Activated naive CD8-positive, alpha-beta T cell treated with anti-CD3 and anti-CD28 coated beads, Interleukin-2, amount 50 U/mL, for 16 hours (primary cell): ENCODE measurements at places on chromosomes 7 and 10.

- DNase-seq: no peak
Measured at GRCh38 chr7:12013983-12014382, 182.0 kb upstream of the THSD7A start.

DNA sequence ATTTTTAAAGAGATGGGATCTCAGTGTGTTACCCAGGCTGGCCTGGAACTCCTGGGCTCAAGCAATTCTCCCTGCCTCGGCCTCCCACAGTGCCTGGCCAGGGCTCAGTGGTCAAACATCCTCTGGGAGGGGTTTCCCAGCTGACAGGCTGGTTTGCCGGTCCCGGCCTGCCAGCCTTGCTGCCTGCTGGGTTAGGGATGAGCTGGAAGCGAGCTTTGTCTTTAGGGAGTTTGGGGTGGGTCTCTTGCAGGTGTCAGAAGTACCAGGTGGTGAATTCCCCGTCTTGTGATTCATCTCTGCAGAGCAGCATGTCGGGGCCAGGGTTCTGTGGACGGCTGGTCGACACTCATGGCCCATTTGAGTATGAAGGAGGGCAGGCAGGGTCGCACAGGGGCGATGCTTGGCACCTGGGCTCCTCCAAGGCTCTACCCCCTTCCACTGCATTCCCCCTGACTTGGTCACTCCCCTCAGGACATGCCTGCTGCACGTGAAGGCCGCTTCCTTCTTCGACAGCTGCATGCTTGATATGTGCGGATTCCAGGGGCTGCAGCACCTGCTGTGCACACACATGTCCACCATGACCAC is 30.3 kb downstream of the ZAN start:
- DNase-seq: no peak

GRCh38 chr10:98312822-98313221 is 44.8 kb upstream of the LOXL4 start:
- DNase-seq: no peak

GRCh38 chr10:128483216-128483615 is 357.0 kb upstream of the MKI67 start:
- no peak for DNase-seq

DNA sequence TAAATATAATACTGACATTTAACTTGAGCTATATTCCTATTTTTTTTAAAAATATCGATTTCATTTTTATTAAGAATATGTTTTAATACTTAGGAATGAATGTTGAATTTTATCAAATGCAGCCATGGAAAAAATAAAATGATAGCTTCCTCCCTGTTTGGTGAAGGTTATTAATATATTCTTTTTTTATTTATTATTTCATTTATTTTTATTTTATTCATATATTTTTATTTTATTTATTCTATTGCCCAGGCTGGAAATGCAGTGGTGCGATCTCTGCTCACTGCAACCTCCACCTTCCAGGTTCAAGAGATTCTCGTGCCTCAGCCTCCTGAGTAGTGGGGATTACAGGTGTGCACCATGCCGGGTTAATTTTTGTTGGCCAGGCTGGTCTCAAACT is 160.2 kb downstream of the PKD1L1 start:
- DNase-seq: no peak

DNA sequence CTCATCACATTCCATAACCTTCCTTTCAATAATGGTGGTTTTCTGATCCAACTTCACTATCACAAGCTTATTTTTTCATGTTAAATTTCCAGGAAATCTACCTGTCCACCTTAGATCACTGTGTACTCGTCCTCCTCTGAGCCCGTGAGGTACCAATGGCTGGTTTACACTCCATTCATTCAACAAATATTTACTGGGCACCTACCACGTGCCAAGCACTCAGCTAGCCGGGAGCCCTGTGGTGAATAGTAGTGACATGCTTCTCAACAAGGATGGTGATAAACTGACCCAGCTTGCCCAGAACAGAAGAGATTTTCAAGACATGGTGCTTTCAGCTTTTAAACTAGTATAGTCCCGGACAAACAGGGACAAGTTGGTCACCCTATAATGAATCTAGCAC is 98.2 kb downstream of the FAM204A start:
- no peak for DNase-seq

DNA sequence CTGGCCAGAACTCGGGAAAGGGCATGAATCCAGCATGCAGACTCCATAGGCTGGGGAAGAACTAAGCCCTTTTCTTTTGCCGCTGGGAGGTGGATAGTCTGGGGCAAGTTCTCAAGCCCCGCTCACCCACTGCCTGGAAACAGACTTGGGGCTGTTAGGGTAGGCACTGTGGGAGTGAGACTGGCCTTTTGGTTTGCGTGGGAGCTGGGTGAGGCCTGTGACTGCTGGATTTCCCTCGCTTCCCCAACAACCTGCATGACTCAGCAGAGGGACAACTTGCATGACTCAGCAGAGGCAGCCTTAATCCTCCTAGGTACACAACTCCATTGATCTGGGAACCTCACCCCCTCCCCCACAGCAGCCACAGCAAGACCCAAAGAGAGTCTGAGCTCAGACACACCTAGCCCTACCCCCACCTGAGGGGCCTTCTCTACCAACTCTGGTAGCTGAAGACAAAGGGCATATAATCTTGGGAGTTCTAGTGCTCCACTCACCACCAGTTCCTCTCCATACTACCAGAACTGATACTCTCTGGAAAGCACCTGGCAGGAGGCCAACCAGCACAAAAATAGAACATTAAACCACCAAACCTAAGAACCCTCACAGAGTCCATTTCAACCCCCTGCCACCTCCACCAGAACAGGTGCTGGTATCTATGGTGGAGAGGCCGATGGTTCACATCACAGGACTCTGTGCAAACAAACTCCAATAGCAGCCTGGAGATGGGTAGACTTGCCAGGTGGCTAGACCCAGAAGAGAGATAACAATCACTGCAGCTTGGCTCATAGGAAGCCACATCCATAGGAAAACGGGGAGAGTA is 81.4 kb upstream of the LAMB4 start:
- DNase-seq: no peak

DNA sequence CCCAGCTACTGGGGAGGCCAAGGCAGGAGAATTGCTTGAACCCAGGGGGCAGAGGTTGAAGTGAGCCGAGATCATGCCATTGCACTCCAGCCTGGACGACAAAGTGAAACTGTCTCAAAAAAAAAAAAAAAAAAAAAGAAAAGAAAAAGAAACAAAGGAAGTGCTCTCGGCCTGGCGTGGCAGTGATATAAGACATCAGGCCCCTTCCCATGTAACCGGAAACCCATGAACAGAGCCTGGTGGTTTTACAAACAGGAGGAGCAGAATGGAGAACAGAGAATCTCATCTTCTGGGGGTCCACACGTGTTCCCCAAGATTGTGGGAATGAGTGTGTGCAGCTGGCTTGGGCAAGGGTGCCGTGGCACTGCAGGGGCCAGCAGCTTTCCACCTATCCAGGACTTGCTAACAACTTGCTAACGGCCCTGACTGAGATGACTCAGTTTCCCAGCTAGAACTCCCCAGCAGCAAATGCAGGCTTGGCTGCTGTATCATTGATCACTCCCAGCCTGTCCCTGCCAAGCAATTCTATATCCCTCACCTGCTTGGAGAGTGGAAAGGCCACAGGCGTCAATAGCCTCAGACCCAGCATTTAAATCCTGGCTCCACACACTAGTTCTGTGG is 103.0 kb downstream of the COL26A1 start:
- no peak for DNase-seq

DNA sequence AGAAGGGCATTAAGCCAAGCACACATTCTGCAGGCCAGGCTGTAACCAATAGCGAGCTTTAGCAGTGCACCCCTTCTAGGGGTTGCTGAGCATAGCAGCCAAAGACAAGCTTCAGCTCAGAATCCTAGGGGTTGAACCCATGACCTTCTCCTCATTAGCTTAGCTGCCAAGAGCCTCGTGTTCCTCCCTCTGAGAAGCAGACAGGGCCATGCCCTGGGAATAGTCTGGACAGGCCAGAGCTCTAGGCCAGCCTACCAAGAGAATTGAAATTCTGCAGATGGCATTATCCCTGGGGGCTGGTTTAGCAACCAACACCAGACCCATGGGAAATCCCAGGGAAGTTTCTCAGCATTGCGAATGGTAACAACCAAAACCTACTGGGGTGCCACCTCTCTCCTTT is 77.2 kb downstream of the PLXNA4 start:
- DNase-seq: no peak

DNA sequence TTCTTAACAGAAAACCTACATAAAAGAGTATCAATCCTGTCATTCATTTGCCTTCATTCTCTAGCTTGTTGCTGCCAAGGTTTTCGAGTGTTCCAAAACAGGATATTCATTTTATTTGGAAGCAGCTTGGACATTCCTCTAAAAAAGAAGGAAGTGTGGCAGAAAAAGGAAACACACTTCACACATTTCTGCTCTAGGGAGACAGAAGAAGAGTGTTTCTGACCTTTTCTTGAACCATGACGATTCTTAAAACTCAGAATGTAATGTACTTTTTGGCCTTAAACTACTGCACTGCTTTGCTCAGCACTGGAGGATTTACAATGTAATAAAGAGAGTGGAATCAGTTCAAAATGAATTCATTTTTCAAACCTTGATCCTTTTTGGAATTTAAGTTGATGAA is 81.3 kb downstream of the SEMA3A start:
- no peak for DNase-seq

- DNase-seq: no peak
Measured at GRCh38 chr7:71843676-71844075, 568.5 kb downstream of the CALN1 start.

- DNase-seq: no peak
Measured at GRCh38 chr7:41219276-41219675, 483.6 kb downstream of the INHBA start.

- no peak for DNase-seq
Measured at GRCh38 chr7:29806208-29806994, at the start of gene WIPF3. WIPF3 (plus strand) TSS chr7:29806508; CDS start chr7:29834725, 28,217 bp downstream.

DNA sequence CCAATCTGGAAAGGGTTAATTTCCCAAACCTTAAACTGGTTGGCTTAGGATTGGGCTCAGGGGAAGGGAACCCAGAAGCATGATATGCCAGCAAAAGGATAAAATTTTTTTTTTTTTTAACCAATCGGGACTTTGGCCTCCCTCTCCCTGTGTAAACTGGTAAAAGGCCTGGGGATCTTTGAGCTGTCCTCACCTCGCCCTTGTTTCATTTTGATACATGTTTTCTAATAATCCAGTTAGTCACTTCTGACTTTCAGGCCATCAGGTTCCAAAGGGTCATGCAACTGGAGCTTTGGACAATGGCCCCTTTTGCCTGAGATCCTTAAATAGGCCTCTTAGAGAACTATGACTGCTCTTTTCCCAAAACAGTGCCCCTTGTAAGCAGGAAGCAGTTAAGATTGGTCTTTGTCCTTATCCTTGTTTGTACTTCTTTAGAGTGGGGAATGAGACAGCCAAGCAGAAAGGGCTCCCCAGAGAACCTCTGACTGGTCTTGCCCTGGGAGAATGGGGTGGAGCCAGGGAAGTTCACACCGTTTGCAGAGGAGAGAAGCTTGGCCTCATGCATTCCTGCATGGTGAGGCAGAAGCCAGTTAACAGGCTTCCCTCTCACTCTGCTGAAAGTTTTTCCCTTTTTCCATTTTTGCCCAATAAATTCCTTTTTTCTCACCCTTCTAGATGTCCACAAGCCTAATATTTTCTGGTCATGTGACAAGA is 424.2 kb upstream of the CNTNAP2 start:
- DNase-seq: no peak

DNA sequence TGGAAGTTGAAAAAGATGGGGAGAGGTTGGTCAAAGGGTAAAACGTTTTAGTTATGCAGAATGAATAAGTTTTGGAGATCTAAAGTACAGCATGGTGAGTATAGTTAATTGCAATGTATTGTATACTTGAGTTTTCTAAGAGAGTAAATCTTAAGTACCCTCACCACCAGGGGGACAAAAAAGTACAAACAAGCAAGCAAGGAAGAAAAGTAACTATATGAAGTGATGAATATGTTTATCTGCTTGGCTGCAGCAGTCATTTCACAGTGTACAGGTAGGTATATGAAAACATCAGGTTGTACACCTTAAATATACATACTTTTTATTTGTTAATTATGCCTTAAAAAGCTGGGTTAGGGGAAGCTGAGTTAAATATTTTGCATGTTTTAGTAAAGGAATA is 157.3 kb downstream of the PCLO start:
- no peak for DNase-seq

DNA sequence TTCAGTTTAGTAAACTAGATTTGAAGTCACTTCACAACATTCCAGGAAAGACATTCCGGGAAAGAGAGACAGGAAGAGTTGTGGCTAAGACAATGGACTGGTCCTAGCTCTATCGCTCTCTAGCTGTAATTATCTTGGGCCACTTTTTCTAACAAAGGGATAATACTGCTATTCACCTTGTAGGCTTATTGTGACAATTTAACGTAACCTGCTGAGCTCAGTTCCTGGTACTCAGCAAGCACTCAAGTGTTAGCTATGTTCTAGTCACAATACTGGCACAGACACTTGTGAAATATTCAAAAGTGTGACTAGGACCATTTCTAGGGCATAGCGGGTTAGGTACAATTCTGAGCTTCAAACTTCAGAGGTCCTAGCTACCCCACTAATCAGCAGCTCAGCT is 12.0 kb upstream of the NRCAM start:
- no peak for DNase-seq

DNA sequence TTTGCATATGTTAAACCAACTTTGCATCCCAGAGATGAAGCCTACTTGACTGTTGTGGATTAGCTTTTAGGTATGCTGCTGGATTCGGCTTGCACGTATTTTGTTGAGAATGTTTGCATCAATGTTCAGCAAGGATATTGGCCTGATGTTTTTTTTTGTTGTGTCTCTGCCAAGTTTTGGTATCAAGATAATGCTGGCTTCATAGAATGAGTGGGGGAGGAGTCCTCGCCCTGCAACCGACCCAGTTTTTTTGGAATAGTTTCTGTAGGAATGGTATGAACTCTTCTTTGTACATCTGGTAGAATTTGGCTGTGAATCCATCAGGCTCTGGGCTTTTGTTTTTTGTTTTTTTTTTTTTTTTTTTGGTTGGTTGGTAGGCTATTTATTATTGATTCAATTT is 147.9 kb downstream of the AHR start:
- DNase-seq: no peak

GRCh38 chr7:129471402-129471827 is 30.9 kb upstream of the SMKR1 start:
- DNase-seq: no peak

DNA sequence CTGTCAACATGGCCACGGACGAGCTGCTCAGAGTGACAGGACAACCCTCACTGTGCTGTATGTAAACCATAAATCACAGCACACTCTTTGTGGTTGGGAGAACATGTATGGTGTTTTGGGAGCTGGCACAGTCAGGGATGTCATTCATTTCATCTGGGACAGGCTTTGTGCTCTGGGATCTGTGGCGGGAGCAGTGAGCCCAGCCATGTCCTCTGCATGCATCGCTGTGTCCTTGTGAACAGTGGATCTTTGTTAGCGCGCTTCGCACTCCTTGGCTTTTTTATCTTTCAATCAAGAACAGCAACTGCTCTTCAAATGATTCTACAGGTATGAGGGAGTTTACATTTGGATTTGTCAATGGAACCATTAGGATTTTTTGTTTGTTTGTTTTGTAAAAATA is 7.1 kb downstream of the CCM2 start:
- no peak for DNase-seq

- DNase-seq: no peak
Measured at GRCh38 chr10:64283621-64284020, 762.4 kb downstream of the REEP3 start.

- DNase-seq: no peak
Measured at GRCh38 chr7:68783684-68784083, 814.6 kb upstream of the AUTS2 start.
